ENCODE measurements at places on chromosomes 11 and 22.

- H3K27ac ChIP-seq = no peak overlapping the region
- H3K4me3 ChIP-seq = no peak overlapping the region
- no peaks in the 10 kb centered on the region for H3K36me3 ChIP-seq
- DNase-seq = no peak
- no peaks in the 10 kb centered on the region for H3K27me3 ChIP-seq
Observed at GRCh38 chr11:127133061-127133460, 132.5 kb upstream of the KIRREL3 start.

- DNase-seq = no peak
- no peaks in the 10 kb centered on the region for H3K27me3 ChIP-seq
- peak overlapping the region; percentile 15 for H3K27ac ChIP-seq
- H3K36me3 ChIP-seq = no peaks in the 10 kb centered on the region
- H3K4me3 ChIP-seq = no peak overlapping the region
- H3K4me1 ChIP-seq = no peaks in the 10 kb centered on the region
Observed at GRCh38 chr11:59559886-59560285, 48.5 kb downstream of the OR4D9 start.

GRCh38 chr11:3146612-3147256 is 18.4 kb downstream of the OSBPL5 start:
- DNase-seq = peak; percentile 88
- peaks cover 54% of the 10 kb centered on the region for H3K36me3 ChIP-seq
- peaks cover 44% of the 10 kb centered on the region for H3K4me1 ChIP-seq
- H3K27me3 ChIP-seq = no peaks in the 10 kb centered on the region

GRCh38 chr22:36863281-36863680 is 2.5 kb downstream of the NCF4 start:
- peaks cover 17% of the 10 kb centered on the region for H3K27me3 ChIP-seq
- no peak overlapping the region for H3K27ac ChIP-seq
- H3K4me3 ChIP-seq = no peak overlapping the region
- H3K36me3 ChIP-seq = no peaks in the 10 kb centered on the region
- H3K4me1 ChIP-seq = peaks cover 2% of the 10 kb centered on the region

DNA sequence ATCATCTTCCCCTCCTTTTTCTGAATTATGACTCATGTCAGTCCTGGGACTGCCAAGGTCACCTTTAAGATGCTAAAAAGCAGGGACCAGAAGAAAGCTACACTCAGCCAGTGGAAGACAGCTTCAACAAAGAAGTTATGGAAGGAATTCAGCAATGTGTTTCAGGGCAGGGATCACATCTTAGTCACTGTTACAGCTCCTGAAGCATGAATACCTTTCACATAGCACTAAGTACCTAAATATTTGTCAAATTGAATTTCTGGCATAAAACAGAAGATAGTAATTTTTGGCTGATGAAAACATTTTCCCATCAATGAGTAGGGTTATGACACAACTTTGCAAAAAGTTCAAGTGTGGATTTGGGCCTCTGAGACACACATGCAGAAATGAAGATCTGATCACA is 5.2 kb downstream of the DDB1 start:
- peaks cover 6% of the 10 kb centered on the region for H3K4me1 ChIP-seq
- no peak overlapping the region for H3K27ac ChIP-seq
- H3K27me3 ChIP-seq = no peaks in the 10 kb centered on the region
- H3K4me3 ChIP-seq = no peak overlapping the region
- peaks cover 72% of the 10 kb centered on the region for H3K36me3 ChIP-seq

DNA sequence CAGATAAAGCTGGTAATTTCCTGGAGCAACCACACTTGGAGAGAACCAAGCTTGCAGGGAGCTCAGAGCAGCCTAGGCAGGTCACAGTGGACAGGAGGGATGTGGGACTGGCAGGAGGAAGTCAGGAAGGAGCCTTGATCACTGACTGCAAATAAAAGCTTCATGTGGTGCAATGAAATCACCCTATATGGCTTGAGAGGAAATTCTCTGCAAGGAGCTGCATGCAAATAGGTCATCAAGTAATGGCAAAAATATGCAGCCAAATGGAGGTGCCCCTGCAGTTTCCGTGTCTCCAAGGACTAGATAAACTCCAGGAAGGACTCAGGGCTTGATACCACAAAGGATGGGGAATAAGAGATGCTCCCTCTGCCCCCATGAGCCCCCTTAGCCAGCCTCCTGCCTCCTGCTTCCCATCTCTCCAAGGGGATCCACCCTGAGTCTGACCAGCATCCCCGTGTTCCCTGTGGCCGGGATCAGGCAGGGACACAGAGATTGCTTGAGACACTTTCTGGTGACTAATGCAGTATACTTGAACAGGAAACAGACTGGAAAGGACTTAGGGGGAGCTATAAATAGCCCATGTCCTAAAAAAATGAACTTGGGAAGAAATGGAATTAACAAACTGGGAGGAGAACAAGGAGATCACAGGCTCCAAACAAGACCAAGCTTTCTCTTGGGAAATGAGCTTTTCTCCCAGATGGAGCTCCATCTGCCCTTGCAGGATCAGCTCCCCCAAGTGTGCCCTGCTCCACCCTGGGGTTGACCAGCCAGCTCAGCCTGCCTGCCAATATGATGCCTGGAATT is 23.9 kb upstream of the MICAL2 start:
- no peaks in the 10 kb centered on the region for H3K36me3 ChIP-seq
- peak; percentile 99 for DNase-seq
- no peak overlapping the region for H3K4me3 ChIP-seq
- H3K4me1 ChIP-seq = peaks cover 34% of the 10 kb centered on the region
- no peaks in the 10 kb centered on the region for H3K27me3 ChIP-seq

All from mesenchymal stem cell (in vitro differentiated cells and primary cell).